ENCODE measurements at places on chromosomes 12 and 14. TPM values are rescaled to one million over a fixed set of nuclear protein-coding genes. Genes with fewer than 3 reads are reported as not detected.

The SCARB1 gene
- total RNA-seq = 6.8 TPM

The GAS2L3 gene
- 2.5 TPM for total RNA-seq

The GALNT16 gene
- total RNA-seq = 7.4 TPM

The CCDC92 gene
- 38.4 TPM for total RNA-seq

The RDH16 gene
- 0.22 TPM for total RNA-seq

The KRT6B gene
- 13.5 TPM for total RNA-seq

The SDS gene
- total RNA-seq = 0.39 TPM

The TPPP2 gene
- not detected for total RNA-seq

DNA sequence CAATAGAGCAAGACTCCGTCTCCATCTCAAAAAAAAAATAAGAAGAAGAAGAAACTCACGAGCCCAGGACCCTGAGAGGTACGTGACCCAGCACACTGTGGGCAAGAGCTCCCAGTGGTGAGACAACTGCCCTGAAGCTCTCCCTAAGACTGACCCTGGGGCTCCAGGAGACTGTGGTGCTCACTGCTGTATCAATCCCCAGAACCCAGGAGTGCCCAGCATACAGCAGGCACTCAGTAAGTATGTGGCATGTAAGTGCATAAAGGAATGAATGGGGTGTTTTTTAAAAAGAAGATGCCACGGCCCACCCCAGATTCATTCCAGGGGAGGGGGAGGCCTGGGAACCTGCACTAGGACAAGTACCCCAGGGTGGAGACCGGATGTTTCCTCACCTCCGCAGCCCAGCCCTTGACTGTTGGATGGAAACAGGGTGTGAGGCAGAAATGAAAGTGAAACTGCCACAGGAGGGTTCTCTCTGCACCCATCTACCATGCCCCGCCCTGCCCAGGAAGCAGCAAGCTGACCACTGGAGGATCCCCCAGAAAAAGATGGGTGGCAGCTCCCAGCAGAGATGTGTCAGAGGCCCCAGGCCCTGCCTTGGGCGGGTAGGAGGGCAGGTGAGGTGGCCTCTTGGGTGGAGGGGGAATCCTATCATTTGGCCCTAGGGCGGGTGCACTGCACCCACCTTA, 12.2 kb downstream of the ITPK1 start:
- peak; percentile 17 for ATAC-seq

GRCh38 chr12:61524851-61525250, 735.4 kb upstream of the USP15 start:
- no peak for ATAC-seq

- no peak for ATAC-seq
Observed at GRCh38 chr14:91599994-91600393, 89.9 kb upstream of the PPP4R3A start.

DNA sequence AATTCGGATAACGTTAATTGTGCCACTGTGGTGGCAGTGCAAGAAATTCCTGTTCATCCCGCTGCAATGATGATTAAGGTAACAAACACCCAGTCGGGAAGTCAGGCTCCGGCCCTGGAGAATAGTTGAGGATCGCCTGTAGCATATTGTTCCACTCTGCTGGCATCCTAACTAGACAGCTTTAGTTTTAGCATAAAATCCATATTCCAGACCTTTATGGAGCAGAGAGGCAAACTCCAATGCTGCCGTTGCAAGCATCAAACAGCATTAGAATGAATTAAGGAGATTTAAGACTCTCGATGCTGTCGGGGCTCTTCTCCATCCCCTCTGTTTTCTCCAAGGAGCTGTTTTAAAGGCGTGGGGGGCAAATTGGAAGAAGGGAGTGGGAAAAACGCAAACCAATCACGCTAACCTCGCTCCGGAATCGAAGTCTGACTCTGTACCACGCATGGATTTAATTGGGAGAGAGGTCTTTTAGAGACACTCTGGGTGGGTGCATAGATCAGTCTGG, 660.4 kb downstream of the VRK1 start:
- ATAC-seq = no peak

GRCh38 chr12:92075425-92075914, 70.2 kb downstream of the BTG1 start:
- no peak for ATAC-seq

DNA sequence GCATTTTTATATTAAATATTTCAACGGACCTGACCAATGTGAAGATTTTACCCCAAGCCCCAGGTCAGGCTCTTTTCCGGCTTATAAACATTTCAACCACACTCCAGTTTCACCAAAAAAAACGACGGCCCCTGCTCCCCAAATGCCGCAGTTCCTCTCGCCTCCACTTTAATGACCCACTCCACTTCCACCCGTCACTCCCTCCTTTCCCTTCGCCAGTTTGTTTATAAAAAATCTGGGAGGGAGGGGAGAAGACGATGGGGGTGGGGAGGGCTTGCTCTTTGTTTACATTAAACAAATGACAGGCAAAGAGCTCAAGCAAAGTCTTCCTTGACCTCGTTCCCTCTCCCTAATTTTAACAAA, 5.4 kb downstream of the SIX6 start:
- ATAC-seq = no peak

DNA sequence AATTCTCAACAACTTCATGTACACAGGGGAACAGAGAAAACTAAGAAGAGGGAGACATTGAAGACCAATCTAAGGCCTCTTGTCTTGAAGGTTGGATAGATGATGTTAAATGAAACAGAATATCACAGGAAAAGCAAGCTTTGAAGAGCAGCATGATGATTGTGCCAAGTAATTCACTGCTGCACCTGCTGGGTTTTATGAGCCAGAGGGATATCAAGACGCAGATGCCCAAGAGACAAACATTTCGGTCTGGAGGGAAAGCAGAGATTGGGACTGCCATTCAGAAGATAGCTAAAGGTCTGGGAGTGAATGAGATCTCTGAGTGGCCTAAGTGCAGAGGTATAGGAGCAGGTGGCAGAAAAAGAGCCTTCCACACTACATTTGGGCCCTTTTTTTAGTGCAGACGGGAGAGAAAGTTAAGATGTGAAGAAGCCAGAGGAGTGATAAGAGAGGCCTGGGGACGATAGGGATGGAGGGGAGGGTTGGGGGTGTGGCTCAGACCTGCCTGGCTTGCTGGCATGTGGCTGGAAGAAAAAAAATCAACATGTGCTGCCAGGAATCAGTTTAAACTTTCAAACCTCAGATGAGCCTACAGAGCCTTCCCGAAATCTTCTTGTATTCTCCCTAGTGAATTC, 200.6 kb downstream of the AEBP2 start:
- ATAC-seq = no peak

DNA sequence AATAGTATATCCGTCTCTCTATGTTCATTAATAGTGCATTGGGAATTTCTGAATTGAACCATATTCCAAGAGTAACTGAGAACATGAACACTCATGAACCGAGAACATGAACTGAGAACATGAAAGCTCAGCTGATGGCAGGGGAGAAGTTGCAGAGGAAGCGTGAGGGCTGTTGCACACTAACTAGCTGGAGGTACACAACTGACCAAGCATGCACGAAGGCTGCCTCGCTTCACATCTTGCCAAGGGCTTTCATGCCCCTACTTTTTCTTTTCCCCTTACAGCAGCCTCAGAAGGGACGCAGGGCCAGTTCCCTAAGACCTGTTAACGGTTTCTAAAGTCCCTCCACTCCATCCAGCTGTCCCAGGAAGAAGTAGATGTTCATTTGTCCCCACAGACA, 4.3 kb downstream of the RNASE1 start:
- ATAC-seq = no peak

- ATAC-seq = peak; percentile 6
Observed at GRCh38 chr12:53179687-53180219, 769 bp upstream of the ZNF740 start.

GRCh38 chr14:27410981-27411380, 813.1 kb upstream of the NOVA1 start:
- ATAC-seq = no peak

GRCh38 chr14:53193193-53193592, 40.1 kb upstream of the DDHD1 start:
- ATAC-seq = no peak

GRCh38 chr12:28231248-28231647, 41.0 kb downstream of the CCDC91 start:
- ATAC-seq = peak; percentile 50

- ATAC-seq = no peak
Observed at GRCh38 chr12:55036326-55037115, 16.7 kb downstream of the NEUROD4 start.

- ATAC-seq = no peak
Observed at GRCh38 chr14:34851395-34851794, 23.8 kb downstream of the BAZ1A start.

DNA sequence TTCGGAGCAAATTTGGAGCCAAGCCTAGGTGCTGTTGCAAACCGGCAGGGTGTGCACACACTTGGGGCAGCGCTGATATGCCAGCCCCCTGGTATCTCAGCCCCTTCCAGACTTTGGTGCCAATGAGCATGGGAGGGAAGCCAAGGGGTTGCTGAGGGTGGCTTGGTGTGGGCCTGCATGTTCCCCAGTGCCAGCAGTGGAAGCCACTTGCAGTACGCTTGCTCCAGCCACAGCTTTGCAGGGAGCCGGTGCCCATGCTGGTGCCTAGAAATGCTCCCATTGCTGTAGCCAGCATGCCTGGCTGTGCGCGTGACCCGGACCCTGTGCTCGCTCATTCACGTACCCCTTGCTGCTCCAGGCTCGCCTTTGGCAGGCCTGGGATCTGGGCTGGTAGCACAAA, 67.1 kb upstream of the DNM1L start:
- no peak for ATAC-seq

DNA sequence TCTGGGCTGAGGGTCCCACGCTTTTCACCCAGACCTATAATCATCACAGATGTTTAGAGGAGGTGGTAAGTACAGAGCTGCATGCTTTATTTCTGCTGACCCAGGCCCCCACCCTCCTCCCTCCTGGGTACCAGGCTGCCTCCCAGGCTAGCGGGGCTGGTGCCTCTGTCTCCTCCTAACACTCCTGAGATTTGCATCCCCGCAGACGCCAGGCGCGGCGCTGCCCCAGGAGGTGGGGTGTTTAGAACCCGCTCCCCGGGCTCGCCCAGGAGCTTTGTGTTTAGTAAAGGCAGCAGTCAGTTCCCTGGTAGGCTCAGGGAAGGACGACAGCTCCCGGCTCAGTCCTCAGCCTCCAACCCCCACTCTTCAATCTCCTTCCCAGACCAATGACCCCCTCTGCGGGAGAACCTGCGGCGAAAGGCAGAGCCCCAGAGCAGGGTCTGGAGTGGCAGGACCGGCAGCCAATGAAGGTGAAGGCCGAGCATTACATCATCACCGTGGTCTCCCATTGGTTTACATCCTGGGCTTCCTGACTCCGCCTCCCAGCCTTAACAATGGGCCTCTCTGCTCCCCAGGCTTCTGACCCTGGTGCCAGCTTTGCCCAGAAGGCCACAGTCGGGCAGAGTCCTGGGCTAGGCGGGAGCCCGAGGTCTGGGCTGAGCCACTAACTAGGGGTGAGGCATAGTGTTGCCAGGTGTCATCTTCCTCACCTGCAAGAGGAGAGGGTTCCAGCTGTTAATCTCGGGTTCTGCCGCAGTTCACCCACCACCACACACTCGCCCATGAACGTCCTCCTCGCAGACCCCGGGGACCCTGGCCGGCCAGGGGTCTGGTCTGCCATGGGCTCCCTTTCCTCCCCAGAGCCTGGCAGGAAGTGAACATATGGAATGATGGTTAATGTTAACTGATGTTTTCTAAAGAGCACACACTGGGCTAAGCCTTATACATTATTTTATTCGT, 57.5 kb downstream of the CALM1 start:
- peak; percentile 86 for ATAC-seq

GRCh38 chr12:116244001-116244400, 33.5 kb downstream of the MED13L start:
- ATAC-seq = no peak

GRCh38 chr14:96962337-96962736, 165.2 kb downstream of the VRK1 start:
- no peak for ATAC-seq

- ATAC-seq = peak; percentile 39
Observed at GRCh38 chr12:26870491-26871419, 37.8 kb upstream of the ITPR2 start.

- no peak for ATAC-seq
Observed at GRCh38 chr12:15963271-15963670, 52.1 kb downstream of the DERA start.

- ATAC-seq = peak; percentile 50
Observed at GRCh38 chr14:100246809-100247428, 8.0 kb downstream of the YY1 start.

- ATAC-seq = no peak
Observed at GRCh38 chr14:101228949-101229541, 325.5 kb upstream of the RTL1 start.

- no peak for ATAC-seq
Observed at GRCh38 chr12:114967151-114967550, 283.2 kb upstream of the TBX3 start.
